ENCODE measurements at places on chromosomes 5 and 9.

DNA sequence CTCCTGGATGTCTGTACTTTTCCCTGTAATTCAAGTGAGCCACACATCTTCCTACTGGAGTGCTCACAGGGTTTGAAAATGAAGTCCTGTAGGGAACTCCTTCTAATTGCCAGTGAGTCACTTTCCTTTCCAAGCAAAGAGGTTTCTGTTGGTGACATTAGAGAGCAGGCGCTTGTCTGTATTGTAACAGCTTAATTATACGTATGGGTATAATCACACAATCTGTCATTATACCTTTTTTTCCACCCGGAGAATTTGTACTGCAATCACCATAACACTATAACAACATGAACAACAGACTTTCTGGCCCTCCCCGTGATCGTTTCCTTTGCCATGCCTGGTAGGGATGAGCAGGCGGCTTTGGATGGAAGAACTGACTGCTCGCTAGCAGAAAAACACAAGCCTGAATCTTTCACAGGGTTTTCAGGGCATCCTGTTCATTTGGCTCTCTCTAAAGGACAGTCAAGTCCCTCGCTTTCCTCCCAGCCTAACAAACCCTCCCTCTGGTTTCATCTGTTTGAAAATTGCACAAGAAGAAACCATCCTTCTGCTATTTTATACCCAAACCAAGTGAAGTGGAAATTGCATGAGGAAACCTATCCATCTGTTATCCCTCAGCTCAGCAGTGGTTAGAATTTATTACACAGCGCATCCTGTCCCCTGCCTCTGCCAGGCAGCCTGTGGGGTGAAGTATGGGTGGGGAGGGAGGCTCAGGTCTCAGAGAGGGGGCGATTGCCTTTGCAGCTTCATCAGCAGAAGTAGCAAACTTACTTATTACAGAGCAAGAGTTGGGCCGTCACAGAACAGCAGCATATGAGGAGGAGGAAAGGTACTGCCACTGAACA, 307.0 kb upstream of the TLE4 start:
- DNase-seq: no peak

GRCh38 chr9:124741662-124742061, 29.4 kb downstream of the NR6A1 start:
- no peak for DNase-seq

GRCh38 chr9:128920381-128921058, at the start of gene PHYHD1:
Gene PHYHD1, plus strand, starts transcription at chr9:128920982. Its CDS starts 1,342 bp downstream, at chr9:128922324.
- peak; percentile 97 for DNase-seq

DNA sequence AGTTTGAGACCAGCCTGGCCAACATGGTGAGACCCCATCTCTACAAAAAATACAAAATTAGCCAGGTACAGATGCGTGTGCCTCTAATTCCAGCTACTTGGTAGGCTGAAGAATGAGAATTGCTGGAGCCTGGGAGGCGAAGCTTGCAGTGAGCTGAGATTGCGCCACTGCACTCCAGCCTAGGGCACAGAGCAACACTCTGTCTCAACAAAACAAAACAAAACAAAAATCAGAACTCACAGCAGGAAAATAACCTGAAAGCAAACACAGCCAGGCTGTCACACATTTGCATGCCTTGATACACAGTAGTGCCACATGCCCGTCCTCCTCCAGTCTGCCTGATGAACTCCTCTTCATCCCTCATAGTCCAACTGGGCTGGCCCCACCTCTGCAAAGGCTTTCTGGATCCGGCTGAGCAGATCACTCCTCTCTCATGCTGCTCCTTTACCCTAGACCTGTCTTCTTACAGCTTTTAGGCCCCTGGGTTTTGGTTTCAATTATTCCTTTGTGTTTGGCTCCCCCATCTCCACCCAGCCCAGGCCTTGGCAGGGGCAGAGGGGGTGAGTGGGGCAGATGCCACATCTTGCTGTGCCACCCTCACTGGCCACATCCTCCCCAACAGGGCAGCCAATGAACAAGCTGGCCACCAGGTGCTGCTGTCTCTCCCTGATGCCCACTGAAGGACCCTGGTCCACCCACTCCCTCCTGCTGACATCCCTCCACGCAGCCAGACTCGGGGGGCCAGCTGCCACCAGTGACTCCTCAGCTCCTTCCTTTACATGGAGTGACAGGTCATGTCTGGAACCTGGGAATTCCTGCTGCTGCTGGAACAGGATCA, 62.0 kb upstream of the GGTA1 start:
- no peak for DNase-seq

GRCh38 chr9:109270441-109270840, 50.4 kb downstream of the EPB41L4B start:
- DNase-seq: no peak

- DNase-seq: no peak
These were observed 96.0 kb downstream of the LIX1 start for GRCh38 chr5:97046270-97046982.

DNA sequence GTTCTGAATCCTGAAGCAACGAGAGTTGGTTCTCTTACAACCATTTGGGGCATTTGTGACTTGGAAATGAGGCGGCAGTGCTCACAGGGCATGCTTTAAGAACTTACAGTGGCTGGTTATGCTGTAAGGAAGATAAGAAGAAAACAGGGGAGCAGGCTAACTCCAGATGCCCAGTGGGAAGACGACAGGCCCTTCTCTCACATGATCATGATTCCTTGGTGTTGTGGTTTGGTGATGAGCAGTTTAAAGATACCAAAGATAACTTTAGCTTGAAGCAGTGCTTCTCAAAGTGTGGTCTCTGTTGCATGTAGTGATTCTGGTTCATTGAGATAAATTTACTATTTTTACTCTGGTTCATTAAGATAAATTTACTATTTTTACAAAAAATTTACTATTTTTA, 2.6 kb upstream of the HABP4 start:
- no peak for DNase-seq

- no peak for DNase-seq
These were observed 103.1 kb downstream of the ZNF608 start for GRCh38 chr5:124643336-124643735.

GRCh38 chr9:114230068-114230467, 74.7 kb downstream of the COL27A1 start:
- no peak for DNase-seq

DNA sequence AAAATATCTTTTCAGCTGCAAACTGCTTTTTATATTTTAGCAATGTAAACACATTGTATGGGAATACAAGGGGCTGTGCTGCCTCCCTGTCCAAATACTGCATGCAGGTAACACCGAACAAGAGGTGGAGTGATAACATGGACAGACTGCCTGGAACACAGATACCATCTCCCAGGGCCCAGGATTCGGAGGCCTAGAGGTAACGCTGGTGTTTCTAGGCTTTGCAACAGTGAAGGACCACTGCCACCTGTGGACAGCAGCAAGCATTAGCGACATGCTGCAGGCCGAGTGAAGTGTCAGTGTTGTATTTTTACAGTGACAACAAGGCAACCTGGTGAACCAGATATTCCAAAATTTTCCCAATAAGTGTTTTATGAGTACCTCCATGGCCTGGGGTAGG, 379.1 kb downstream of the DMRT2 start:
- peak; percentile 31 for DNase-seq

DNA sequence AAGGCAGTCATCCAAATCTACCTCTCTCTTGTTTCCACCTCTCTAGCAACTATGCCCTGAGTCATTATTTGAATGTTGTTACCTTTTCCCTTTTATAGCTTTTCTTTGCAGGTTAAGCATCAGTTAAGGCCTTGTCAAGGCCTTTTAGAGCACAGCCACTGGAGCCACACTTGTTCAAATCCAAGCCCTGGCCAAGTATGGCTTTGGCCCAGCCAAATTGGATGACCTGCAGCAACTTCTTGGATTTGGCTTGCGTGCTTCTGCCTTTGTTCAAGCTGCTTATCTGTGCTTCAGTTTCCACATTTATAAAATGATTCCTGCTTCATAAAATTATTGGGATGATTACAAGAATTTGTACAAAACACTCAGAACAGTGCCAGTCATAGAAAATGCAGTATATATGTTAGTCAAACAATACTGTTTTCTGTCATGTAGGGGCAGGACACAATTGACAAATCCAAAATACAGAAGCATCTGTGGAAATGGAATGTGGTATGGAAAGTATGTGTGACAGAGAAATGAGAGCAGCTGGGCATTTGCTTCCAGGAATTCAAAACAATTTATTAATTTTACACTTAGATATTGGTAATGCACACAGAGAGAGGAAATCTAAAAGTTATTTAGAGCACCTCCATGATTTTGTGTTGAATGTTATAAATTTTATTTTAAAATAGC, 17.9 kb upstream of the RLN1 start:
- no peak for DNase-seq

DNA sequence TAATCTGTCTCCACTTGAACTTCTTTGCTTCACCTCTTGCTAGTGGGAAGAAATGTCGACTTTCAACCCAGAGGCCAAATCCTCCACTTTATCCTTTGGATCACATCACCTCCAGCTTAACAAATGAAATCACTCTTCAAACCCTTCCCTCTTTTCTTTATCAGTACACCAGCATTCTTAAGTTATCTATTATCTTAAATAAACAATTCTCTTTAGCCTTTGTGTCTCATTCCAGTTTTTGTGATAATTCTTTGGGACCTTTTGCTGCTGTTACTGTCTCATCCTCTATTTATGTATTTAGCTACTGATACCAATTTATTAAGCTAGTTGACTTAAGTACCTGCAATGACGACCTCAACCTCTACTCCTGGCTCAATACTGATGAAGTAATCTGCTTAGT, 28.1 kb upstream of the FBN2 start:
- DNase-seq: no peak

GRCh38 chr5:76606701-76607100, 16.5 kb downstream of the F2RL2 start:
- DNase-seq: no peak

- DNase-seq: no peak
These were observed 1.0 kb downstream of the DOCK8 start for GRCh38 chr9:215631-216155.

GRCh38 chr5:179436321-179437122, 91.3 kb upstream of the ADAMTS2 start:
- DNase-seq: no peak

DNA sequence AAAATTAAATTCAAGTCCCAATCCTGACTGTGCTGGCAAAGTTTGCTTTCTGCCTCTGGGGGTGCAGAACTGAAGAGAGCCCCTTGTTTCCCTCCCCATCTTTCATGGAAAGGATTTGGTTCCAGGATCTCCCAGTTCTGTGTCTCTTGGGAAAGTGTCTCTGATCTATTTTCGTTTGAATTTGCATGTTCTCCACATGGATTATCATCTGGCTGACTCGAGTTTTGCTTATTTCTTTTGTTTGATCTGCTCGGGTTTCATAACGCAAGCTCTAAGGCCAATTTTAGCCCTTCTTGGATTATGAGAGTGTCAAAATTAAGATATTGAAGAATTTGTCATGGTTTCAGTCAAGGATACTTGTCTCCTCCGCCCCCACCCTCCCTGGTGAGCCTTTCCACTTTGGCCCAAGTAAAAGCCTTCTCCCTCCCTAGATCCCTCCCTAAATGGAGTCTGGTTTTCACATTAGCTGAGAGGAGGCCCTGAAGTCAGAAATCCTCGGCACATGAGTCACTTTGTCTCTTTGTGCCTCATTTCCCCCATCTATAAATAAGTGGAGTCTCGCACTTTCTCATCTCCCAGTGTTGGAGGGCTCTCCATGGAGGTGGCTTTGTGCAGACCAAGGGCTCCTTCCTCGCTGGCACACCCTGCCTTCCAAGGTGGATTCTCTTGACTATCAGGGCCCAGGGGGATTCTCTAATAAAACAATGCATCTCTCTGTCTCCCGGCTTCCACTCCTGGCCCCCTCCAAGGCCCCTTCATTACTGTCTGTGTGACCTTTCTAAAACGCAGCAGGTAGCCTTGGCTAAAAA, 17.3 kb downstream of the ADRB2 start:
- no peak for DNase-seq
